ENCODE measurements at places on chromosomes 6 and 20. TPM values are rescaled to one million over a fixed set of nuclear protein-coding genes. Genes with fewer than 3 reads are reported as not detected.

The MOG gene
- not detected for total RNA-seq

The PAX1 gene
- not detected for total RNA-seq

The CDH4 gene
- total RNA-seq, result 0.25 TPM

The NKX2-2 gene
- total RNA-seq, result not detected

The RPN2 gene
- 159 TPM for total RNA-seq

The RNF217 gene
- total RNA-seq, result 25.3 TPM

The TRMT11 gene
- total RNA-seq, result 54.0 TPM

The FGD2 gene
- total RNA-seq, result not detected

The PKIB gene
- total RNA-seq, result 0.57 TPM

The ARFGEF3 gene
- total RNA-seq, result 0.09 TPM
